ENCODE measurements at places on chromosomes 4 and X.

GRCh38 chrX:34624416-34624815 is 32.7 kb downstream of the TMEM47 start:
- DNase-seq = no peak

- DNase-seq = no peak
These were observed 388.3 kb downstream of the PDGFC start for GRCh38 chr4:156583265-156583664.

DNA sequence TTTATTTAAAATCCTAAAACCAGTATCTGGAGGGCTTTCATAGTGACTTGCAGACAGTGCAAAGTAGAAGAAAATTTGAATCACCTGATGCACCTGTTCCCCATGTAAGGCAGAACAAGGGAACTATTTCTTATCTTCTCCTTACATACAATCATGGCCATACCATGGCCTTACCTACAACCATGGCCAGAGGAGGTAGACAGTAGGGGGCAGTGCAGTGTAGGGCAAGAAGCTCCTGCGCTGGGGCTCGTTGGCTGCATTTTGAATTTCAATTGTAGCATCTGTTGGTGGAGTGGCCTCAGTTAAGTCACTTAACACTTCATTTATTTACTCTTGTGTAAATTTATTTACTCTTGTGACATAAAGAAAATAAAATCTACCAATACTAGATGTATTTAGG is 33.0 kb downstream of the GALNTL6 start:
- no peak for DNase-seq

GRCh38 chrX:8043121-8043520 is 115.9 kb upstream of the PNPLA4 start:
- no peak for DNase-seq

DNA sequence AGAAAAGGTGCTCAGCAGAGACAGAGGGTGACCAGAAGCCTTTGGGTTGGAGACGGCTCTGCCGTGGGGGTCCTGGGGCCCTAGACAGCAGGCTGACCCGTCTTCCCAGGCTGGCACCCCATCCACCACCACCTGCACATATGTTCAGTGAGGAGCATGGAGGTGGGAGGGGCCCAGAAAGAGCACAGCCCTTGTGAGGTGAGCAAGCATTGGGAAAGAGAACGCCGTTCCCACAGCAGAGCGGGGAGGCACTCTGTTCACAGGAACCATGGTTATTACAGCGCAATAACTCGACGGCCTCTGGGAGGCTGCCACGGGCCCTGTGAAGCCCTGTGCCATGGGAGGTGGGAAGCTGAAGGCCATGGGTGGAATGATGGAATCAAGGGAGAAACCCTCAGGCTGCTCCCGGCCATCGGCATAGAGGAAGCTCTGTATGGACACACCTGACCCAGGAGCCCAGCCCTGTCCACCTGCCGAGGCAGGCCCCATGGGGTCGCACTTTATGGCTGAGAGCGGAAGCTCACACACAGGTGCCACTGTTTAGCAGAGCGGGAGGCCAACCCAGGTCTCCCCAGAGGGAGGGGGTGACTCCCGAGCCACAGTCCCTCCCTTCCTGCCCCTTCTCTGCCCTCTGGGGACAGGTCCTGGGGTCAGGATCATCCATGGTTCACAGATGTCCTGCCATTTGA is 93.5 kb upstream of the AFAP1 start:
- no peak for DNase-seq

- DNase-seq = no peak
These were observed 7.4 kb downstream of the TADA2B start for GRCh38 chr4:7050481-7051143.

GRCh38 chr4:92399032-92399431 is 95.3 kb downstream of the GRID2 start:
- no peak for DNase-seq

DNA sequence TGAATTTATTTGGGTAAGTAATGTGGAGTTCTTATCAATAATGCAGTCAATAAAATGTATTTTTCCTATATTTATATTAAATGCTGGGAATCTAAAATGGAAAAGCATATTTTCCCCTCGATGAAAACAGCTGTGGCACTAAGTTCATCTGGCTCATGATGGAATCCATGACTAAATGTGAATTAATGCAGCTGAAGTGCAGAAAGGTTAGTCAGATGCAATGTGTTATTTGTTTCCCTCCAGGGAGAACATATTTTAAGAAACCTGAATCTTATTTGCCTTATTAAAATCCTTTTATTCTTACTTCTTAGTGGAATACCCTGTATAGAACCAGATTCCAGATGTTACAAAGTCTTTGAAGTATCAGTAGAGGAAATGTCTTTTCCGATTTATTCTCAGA is 247.9 kb downstream of the ARHGAP24 start:
- DNase-seq = no peak

GRCh38 chr4:173917255-173917960 is 366.1 kb downstream of the FBXO8 start:
- no peak for DNase-seq

DNA sequence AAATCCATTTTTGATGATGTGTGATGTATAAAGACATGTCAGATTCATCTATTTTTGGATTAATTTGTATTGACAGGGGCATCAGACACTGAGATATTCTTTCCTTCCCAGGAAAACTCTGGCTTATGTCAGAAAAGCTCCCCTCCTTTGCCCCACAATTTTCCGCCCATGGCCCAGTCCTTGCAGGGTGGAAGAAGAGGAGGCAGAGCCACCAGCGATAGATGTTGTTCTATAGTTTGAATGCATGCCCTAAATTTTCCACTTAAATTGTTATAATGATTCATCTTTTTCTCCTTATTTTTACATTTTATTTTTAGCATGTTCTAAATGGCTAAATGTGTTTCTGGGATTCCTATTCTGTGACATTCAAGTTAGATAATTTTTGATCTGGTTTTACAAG is 149.3 kb downstream of the ARAP2 start:
- DNase-seq = no peak

- no peak for DNase-seq
These were observed 279.2 kb upstream of the BOD1L1 start for GRCh38 chr4:13906727-13907126.

- no peak for DNase-seq
These were observed 77.9 kb upstream of the ADRA2C start for GRCh38 chr4:3688018-3688998.

GRCh38 chrX:9205599-9206223 is 171.8 kb upstream of the FAM9B start:
- no peak for DNase-seq

- no peak for DNase-seq
These were observed 384.6 kb upstream of the IGFBP7 start for GRCh38 chr4:57494821-57495220.

DNA sequence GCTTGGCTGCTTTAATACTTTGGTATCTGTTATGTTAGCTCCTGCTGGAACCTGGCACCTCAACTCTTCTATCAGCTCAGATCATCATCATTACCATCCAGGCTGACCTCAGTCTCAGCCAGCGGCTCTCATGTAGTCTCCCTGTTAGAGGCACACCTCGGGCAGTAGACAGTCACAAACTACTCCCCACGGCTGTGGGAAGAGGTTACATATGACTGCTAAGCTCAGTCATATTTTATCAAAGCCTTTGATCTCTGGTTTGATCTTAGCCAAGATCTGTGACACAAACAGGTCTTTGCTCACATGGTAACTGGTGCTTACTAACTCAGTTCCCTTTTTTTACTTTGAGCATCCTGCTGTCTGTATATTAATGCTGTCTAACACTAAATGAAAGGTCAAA is 384.9 kb downstream of the CENPC start:
- no peak for DNase-seq

DNA sequence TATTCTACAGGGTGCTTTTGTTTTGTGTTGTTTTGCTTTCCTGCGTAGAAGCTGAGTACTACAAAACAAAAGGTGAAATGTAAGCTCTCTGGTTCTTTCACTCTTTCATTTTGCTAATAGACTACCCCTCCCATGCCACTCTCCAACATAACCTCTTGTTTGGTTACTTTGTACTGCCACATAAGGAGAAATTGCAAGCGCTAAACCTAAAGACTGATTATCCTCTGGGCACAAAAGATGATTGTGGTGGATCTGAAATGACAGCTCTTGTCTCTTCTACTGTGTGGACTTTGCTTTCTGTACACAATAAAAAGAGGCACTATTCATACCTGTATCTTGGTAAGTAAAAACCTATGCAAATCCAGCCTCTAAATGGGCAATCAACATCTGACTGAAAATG is 5.3 kb downstream of the MBNL3 start:
- no peak for DNase-seq

Data from stimulated activated CD8-positive, alpha-beta memory T cell treated with anti-CD3 and anti-CD28 coated beads, Interleukin-7, amount 100 ng/mL, for 1 hour (primary cell).